ENCODE measurements at places on chromosomes 11 and 22.

DNA sequence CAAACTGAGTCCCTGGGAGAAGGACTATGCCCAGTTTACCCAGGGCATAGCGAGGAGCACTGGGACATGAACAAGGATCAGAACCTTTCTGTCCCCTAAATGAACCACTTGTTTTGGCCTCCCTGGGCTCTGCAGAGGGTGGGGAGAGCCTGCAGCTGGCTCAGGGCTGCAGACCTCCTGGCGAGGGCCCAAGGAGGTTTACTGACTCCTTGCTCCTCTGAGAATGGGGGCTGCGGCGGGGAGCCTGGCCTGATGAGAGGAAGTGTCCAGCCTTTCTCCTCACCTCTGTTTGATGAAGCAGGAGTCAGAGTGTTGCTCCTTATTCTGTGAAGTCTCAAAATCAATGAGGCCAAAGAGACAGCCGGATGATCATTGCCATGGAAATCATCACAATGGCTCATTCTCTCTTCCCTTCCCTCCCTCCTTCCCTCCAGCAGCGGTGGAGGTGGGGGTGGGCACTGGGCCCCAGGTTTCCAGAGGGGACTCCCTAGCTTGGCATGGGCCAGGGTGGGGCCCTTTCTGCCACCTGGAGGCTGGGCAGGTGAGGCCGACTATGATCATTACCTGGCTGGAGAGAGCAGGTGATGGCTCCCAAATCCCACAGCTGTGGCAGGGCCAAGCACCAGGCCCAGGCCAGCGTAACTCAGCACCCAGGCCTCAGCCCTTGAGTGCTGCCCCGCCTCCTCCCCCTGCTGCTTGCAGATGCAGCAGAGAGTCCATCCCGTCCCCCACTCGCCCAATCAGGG is 169.7 kb downstream of the CEP164 start:
- DNase-seq = no peak

DNA sequence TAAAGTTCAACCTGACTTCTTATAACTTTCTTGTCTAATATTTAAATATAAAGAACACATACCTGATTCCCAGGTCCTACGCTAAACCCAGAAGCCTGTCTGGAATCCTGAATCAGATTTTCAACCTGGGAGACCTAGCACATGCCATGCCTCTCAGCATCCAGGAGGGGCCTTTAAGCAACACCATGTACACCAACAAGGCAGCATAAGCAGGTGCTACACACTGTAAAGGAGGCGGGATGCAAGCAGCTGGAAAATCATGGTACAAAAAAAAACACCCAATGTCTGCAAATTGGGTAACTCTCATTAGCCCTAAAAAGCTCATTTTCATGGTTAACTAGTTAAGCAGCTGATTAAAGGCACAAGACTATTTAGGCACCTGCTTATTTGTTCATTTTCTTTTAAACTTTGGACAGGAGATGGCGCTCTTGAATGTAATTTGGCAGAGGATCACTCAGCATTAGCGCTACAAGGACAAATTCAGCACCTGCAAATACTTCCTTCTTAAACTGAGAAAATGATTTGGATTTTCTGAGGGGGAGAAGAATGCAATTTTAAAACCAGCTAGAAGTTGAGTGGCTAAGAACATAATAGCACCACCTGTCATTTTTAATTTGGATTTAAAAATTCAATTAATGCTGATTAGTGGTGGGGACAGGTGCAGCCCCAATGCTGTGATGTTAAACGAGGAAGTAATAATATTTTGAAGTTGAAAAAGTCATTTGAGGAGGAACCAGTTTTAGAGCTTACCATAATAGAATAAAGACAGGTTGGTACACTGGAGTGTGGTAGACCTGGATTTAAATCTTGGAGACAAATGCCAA is 104.0 kb downstream of the FAR1 start:
- DNase-seq = peak; percentile 66

DNA sequence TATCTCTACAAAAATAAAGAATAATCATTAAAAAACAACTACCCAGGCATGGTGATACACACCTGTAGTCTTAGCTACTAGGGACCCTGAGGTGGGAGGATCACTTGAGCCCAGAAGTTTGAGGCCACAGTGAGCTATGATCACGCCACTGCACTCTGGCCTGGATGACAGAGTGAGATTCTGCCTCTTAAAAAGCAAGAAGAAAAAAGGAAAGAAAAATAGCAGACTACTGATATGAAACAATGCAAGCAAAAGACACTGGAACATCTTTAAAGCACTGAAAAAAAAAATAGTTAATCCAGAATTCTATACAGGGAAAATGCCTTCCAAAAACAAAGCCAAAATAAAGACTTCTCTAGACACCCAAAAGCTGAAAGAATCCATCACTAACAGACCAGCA is 5.9 kb downstream of the VPS37C start:
- no peak for DNase-seq

DNA sequence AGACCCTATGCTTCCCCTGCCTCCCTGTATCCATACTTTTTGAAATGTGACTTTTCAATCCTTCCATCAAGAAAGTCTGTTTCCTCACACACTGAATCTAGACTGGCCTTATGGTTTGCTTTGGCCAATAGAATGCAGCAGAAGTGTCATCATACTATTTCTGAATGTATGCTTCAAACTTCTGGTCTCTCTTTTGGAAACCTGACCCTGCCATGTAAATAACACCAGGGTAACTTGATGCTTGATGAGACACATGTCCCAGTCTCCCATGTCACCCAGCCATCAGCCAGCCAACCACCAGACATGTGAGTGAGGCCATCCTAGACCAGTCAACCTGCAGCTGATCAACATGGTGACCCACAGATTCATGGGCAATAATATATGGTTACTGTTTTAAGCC is 29.7 kb upstream of the CAVIN3 start:
- DNase-seq = no peak

DNA sequence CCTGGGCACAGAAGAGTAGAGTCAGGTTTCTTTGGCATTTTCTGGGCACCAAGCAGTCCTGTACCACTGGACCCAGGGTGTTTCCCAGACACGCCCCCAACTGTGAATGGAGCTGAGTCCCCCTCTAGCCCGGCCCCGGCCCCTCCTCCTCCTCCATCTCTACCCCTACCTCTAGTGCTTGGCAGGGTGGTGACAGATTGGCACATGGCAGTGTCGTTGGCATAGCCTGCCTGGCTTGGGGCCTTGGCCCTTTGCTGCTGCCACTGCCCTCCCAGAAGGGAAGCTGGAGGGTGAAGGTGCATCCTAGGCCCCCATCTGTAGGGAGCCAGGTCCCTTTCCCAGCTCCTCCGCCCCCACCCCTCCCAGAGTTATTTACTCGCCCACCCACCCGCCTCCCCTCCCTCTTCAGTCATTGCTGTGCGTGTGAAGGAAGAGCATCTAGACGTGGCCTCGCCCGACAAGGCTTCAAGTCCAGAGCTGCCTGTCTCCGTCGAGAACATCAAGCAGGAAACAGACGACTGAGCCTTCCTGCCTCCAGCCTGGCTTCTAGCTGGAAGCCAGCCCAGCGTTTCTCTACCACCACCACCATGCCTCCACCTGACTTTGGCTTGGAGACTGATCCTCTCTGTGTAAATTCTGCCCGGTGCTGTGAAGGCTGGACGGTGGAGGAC is 10.9 kb downstream of the CHADL start:
- no peak for DNase-seq

DNA sequence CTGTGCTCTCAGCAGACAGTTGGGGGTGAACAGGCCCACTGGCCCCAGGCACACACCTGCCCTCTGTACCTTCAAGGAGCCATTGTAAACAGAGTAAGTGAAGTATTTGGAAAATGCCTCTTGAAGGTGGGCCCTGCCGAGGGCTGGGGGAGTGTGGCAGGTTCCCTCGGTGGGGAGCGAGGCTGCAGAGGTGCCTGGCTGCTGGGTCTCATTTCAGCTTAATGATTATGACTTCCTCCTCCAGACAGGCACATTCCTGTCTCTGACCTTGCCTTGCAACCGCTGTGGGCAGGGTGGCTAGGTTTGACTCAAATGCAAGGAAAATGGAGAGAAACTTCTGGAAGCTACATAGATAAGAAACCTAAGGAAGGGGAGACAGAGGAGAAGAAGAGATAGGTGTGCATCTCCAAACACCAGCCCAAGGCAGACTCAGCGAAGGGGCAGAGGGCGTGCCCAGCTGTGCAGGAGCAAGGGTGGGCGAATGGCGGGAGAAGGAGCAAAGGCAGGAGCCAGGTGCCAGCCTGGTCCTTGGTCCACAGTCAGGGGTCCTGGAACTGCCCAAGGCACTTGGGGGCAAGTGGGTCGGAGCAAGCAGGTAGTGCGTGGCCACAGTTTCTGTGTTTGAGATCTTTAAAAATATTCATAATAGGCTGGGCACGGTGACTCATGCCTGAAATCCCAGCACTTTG is 14.0 kb downstream of the GRAMD4 start:
- no peak for DNase-seq

GRCh38 chr11:75441804-75442132 is 8.8 kb upstream of the KLHL35 start:
- no peak for DNase-seq

GRCh38 chr11:21877151-21877550 is 315.7 kb upstream of the ANO5 start:
- no peak for DNase-seq

DNA sequence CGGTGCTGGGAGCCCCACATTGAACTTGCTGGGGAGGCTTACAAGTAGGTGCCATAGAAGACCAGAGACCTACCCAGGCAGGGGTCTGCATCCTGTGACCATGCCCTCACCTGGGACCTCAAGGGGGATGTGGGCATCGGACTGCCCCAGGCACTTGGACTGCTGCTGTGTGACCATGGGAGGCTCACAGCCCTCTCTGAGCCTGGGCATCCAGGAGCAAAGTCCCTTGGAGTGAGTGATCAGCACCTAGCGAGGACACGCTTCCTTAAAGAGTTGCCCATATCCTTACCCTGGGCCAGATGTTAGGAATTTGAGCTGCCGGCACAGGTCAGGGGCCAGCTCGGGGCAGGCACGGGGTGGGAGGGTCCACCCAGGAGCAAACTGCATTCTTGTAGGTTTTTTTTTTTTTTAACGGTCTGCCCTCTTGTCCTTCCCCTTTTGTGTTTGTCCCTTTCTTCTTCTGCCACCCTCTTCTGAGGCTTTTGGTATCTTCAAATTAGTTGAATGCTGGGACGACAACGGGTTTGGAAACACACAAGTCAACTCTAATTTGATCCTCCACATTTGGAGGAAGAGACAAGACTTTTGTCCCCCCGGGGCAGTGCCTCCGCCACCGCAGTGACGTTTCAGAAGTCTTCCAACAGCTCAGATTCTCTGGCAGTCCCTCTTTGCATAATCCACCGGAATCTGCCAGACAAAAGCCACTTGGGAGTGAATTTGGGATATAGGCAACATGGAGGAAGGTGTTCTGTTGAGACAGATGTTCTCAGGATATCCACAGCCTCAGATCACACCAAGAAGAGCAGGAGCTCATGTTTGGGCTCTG is 46.1 kb upstream of the LINC01488 start:
- no peak for DNase-seq

- no peak for DNase-seq
Measured at GRCh38 chr11:67177399-67178281, 58.6 kb downstream of the KDM2A start.

DNA sequence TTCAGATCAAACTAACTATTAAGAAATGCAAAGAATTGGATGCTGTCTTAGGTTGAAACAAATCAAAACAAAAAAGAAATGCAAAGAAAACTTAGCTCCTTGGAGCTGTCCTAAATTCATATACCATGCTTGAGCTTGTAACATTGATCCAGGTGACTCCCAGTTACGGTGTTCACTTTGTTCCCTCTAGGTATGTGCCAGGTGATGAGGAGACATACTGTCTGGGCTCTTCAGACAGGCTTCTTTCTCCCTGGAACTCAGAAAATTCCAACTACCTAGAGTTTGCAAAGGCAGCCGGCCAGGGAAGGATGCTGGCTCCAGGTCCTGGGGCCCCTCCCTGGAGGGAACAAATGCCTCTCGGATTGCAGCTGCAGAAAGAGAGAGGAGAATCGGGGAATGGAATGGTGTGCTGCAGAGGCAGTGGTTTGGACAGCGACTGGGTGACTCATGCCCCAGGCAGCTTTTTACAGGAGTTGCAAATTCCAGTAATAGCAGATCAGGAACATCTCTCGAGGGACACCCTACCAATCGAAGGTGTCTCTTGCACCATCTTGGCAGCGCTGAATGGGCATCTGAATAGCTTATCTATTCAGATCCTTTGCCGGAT is 12.3 kb upstream of the ASPHD2 start:
- no peak for DNase-seq

DNA sequence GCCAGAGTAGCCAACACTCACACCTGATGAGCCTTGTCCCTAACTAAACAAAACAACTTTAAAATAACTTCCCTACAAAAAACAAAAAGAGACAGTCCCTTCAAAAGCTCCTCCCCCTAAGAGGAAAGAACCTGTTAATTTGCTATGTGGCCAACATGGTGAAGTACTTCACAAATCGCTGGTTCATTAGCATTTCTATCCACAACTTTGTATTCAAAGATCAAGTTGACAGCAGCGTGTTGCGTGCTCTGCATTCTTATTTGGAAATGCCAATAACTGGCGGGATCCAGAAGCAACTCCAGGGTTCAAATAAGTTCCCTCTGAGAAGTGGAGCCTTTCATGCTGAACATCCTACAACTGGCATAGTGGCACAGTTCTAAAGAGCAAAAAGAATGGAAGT is 48.6 kb downstream of the CADM1 start:
- DNase-seq = no peak

DNA sequence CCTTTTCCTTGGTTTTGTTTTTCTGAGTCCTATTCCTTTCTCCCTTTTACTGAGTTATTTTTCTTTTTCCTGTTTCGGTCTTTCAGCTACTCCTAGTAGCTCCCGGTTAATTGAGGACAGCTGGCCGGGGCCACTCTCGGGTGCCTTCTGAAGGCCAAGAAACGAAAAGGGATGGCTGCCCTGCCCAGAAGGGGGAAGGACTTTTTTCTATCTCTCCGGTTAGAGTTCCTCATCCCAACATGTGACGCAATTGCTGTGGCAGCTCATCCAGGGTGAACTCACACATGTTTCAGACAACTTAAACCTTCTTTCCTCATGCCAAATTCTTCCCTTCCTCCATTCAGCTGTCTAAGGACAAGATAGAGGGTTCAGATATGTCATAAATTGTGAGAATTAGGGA is 83.6 kb downstream of the PIWIL4 start:
- no peak for DNase-seq

DNA sequence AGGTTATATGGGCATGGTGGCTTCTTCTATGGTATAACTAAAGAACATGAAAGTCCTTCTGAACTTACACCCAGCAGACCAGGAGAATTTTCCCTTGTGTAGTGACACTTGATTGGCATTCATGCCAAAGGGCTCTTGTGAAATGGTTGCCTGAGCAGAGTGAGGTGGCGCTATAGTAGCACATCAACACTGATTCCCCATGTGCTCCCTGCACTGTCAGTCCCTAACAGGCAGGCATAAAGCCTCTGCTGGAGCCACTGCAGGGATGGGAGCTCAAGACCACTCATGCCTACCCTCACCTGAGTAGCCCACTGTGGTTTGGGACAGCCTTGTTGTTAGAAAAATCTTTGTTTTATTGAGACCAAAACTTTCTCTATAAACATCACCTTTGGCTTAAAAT is 92.6 kb upstream of the LIN7C start:
- no peak for DNase-seq
